ENCODE measurements at places on chromosomes 7 and 10.

GRCh38 chr7:116815041-116815440 is 47.3 kb upstream of the CAPZA2 start:
- no peak for DNase-seq

GRCh38 chr10:44068716-44069482 is 316.0 kb downstream of the CXCL12 start:
- no peak for DNase-seq

DNA sequence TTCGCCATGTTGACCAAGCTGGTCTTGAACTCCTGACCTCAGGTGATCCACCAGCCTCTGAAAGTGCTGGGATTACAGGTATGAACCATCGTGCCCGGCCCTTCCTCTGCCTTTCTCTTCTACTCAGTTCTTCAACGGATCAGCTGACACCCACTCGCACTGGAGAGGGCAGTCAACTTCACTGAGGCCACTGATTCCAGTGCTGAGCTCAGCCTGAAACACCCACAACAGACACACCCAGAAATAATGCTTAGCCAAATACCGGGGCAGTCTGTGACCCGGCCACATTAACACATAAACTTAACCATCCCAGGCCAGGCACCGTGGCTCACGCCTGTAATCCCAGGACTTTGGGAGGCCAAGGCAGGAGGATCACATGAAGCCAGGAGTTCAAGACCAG is 119.3 kb upstream of the CHST15 start:
- no peak for DNase-seq

DNA sequence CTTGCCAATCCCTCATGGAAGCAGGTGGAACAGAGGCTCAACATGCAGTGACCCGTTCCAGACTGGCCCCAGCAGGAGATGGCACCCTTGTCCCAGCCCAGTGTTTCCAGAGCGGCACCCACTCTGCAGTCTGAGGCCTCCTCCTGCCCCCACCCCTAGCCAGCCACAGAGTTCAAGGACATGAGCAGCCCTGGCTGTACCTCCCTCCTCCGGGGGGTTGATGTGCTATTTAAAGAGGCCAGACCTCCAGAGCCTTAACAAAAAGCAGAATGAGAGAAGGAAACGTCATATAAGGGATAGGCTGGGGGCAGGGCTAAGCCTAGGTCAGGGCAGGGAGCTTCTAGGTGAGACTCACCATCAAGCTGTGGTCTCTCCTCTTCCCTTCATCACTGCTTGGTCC is 115.7 kb upstream of the NANOS1 start:
- DNase-seq: no peak

GRCh38 chr7:120041798-120042197 is 231.2 kb upstream of the KCND2 start:
- no peak for DNase-seq

DNA sequence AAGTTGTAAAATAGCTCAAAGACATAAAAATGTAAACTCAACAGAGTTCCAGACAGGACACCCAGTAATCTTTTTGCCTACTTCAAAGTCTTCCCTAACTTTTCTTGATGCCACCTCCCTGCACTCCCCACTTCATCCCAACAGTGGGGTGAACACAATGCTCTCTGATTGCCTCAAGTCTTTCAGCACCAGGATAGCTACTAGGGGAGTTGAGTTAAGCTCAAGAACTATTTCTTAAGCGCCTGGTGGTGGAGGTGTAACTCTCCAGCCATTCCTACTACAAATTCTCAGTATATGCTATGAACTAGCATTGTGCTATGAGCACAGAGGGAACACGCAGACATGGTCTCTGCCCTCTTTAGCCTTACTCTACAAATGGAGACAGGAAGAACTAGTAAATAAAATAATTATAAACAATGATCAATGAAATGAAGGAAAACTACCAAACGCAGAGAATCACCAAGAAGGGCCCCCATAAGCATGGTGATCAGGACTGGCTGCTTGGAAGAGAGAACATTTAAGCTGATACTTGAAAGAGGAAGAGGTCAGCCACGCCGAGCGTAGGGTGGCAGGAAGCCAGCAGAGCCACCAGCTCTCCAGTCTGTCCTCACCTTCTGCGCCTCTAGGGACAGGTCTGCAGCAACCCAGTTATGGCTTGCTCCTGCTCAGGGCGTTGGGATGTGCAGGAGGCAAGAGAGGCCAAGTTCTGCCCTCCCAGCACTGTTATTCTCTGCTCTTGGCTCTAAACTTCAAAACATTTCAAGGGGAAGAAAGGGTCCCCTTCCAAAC is 16.7 kb upstream of the FRA10AC1 start:
- no peak for DNase-seq

GRCh38 chr10:133455196-133455595 is 1.5 kb downstream of the SCART1 start:
- DNase-seq: no peak

DNA sequence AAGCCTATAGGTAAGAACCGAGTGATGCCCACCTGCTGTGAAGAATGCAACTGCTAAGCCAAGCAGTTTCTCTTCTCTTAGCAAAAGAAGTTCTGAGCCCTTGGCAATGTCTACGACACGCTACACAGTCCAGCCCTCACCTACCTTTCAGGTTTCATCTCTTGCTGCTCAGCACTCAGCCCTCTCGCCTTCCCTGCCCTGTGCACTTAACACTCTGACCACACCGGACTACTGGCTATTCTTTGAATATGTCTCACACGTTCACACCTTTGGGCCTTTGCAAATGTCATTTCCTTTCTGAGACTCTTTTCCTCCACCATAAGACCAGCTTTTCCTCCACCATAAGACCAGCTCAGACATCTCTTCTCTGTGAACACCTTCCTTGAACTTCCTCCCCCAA is 67.0 kb upstream of the ITGB1 start:
- DNase-seq: no peak

GRCh38 chr10:70258216-70258615 is 25.0 kb upstream of the PPA1 start:
- no peak for DNase-seq

GRCh38 chr7:98641646-98642500 is 24.8 kb downstream of the NPTX2 start:
- no peak for DNase-seq

- no peak for DNase-seq
Measured at GRCh38 chr10:93478873-93479272, 3.3 kb downstream of the MYOF start.

- no peak for DNase-seq
Measured at GRCh38 chr7:134073276-134073675, 53.9 kb upstream of the LRGUK start.

All from 8988T (cell line).